RCC 7860 (cell line): ENCODE measurements at places on chromosomes 5 and 9.
A peak's percentile ranks its signal among the peaks of the same experiment; 100 is the strongest.

- DNase-seq = no peak
These were observed 24.2 kb upstream of the ANKRD33B start for GRCh38 chr5:10539687-10539998.

- no peak for DNase-seq
These were observed 9.7 kb downstream of the SLC12A7 start for GRCh38 chr5:1101961-1102713.

- no peak for DNase-seq
These were observed 100.1 kb upstream of the DHFR start for GRCh38 chr5:80754900-80755299.

DNA sequence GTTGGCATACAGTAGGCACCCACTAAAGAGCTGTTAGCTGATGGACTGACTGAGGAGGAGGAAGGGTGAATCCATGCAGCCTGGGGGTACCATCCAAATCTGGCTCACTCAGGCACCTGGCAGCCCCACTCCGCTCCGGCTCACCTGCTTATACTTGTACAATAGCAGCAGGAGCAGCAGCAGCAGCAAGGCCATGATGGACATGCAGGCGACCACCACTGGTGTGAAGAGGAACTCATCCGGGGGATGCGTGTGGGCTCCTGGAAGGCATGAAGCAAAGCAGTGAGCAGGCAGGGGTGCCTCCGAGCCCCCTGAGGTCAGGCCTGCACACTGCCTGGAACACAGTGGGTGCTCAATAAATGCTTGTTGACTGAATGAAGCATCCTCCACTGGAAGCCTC, 18.3 kb downstream of the CSF1R start:
- DNase-seq = no peak

DNA sequence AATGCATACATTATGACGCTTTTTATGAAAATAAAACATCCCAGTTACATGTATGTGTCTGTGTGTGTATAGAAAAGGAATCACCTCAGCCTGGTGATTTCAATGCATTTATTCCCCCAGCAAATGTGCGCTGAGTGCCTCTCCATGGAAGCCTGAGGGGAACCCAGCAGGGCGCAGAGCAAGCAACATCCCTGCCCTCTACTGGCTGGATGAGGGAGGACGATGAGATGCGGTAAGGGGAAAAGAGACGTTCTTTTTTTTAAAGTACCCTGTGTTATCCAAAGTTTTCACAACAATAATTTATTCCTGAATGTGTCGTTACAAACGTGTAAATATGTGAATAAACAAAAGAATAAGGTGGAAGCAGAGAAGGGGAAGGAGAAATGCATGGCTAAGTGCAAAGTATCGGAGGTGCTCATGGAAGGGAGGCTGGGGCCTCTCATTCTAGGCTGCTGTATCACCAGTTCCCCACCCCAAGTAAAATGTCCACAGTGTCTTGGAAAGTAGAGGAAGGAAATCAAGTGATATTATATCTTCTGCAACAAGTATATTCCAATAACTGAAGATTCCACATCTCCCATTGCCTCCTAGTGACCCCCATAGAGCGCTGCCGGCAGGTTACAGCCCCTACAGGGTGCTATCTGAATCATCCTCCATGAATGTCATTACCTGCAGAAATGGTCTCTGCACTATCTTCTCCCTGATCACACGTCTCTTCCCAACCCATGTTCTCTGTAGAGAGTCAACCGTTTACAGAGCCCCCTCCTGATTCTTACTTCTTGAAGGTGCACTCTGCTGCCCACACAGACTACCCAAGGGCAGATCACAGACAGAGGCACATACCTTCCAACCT, 13.0 kb upstream of the ABLIM3 start:
- peak; percentile 11 for DNase-seq

DNA sequence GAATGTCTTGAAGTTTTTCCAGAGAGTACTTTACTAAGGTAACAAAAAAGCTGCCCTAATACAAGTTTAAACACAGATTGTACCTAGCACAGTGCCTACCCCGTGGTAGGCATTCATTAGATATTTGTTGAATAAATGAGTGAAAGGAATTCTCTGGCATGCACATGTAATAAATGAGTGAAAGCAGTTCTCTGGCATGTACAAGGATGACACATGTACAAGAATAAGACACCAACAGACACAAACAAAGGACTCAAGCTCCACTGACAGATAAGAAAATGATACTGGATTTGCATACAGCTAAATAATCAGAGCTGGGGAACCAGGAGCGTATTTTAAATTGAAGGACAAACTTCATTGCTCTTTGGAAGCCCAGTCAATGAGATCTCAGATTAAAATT, 535.8 kb downstream of the EFNA5 start:
- DNase-seq = no peak

DNA sequence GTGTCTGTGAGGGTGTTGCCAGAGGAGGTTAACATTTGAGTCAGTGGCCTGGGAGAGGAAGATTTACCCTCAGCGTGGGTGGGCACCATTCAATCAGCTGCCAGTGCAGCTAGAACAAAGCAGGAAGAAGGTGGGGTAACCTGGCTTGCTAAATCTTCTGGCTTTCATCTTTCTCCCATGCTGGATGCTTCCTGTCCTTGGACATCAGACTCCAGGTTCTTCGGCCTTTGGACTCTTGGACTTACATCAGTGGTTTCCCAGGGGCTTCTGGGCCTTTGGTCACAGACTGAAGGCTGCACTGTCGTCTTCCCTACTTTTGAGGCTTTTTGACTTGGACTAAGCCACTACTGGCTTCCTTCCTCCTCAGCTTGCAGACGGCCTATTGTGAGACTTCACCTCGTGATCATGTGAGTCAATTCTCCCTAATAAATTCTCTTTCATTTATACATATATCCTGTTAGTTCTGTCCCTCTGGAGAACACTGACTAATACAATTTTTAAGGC, 38.1 kb downstream of the PBX3 start:
- no peak for DNase-seq

- DNase-seq = no peak
These were observed 118.1 kb upstream of the LMX1B start for GRCh38 chr9:126495411-126496180.

- no peak for DNase-seq
These were observed 140.2 kb downstream of the NFIB start for GRCh38 chr9:14173713-14174112.

GRCh38 chr9:130407916-130408663, 36.7 kb upstream of the ASS1 start:
- DNase-seq = no peak

GRCh38 chr9:134622896-134623257, 18.7 kb upstream of the COL5A1 start:
- DNase-seq = no peak

DNA sequence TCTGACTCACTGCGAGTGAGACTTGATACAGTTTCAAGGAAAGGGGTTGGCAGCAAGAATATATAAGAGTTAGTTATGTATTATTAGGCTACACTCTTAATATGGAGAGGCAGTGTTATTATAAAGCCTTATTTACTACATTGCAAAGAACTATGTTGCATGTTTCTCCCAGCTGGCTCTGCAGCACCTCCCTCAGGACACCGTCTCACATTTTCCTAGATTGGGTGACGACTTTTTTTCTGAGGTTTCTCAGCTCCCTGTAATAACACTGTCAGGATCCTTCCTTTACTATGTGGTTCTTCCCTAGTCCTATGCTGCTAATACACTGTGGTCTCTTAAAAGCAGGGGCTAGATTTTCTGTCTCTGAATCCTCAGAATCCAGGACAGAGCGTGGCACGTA, 153.7 kb downstream of the INSYN2B start:
- no peak for DNase-seq

DNA sequence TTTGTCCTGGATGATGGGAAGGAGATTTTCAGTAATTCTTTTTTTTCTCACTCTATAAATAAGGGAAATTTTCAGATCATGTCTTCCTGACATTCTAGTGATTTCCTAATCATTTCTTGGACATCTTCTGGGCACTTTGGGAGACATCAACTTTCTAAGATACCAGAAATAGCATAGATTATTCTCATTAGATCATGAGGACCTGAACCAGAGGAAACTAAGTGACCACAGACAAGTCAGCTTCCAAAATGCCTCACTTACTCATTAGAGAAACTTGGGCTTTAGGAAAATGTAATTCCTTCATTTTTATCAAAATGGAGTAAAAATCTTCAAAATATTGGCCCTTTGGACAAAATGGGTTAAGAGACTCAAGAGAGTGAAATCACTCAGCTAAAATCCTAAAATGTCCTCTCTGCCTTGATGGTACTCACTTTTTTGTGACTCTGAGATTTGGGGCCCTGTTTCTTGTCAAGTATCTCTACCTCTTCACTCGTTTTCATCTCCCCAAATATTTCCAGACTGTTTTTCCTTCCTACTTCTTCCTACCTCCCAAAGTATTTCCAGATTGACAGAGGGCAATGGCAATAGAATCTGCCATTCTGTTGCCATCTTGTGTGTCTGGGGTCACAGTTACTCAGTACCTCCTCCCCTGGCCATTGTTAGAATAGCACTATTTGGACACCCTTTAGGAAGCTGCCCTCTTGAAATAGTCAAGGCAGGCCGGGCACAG, 194.5 kb downstream of the NR3C1 start:
- no peak for DNase-seq

DNA sequence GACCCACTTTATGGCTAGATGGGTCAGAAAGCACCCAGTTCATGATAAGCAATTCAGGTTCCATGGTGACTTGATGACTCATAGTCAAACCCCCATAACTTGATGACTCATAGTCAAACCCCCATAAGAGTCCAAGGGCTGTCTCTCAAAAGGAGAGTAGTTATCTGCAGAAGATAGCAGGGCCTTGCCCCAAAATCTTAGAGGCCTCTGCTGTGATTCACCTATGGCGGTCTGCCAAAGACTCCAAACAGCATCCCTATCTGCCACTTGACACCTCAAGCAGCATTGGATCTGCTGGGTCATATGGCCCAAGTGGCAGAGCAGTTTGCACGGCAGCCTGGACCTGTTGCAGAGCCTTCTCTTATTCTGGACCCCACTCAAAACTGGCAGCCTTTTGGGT, 395.2 kb upstream of the KIF2A start:
- DNase-seq = peak; percentile 4

GRCh38 chr9:108885643-108886348, 23.7 kb downstream of the ACTL7A start:
- DNase-seq = peak; percentile 84

DNA sequence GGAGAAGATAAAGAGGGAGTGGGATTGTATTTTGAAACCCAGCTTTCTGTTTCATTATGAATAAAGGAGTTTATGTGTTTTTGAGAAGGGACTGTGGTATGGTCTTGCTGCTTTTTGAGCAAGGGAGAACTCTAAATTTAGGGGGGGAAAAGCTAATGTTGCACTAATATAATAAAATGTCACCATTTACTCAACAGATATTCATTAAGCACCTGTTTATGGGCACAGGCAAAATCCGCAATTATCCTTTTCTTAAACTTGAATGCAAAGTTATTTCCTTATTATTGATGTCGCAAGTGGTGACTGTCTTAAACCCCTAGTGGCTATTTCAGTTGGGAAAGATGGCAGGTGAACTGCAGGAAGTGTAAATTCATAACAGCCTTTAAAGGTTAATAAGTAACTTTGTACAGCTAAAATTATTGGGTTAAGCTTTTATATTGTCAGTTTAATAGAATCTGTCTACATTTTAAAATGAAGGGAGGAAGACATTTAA, 1.5 kb downstream of the CDC42SE2 start:
- DNase-seq = peak; percentile 48

DNA sequence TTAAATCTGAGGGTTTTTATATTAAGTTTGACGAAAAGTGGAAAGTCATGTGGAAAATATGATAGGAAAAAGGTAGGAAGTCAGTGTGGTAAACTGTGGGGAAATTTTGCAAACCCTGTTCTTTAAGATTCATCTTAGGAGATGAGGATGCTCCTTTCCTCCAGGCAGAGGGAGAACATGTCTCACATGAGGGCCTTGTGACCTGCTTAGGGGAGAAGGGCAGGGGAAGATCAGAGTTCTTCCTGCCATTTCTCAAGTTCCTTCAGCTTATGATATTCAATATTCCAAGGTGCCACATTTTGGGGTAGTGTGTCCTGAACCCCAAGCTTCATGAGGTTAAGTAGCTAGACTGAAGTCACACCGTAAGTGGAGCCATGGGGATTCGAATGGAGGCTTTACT, 53.7 kb downstream of the MAPKAP1 start:
- no peak for DNase-seq

GRCh38 chr5:109819878-109820277, 130.2 kb downstream of the MAN2A1 start:
- no peak for DNase-seq

DNA sequence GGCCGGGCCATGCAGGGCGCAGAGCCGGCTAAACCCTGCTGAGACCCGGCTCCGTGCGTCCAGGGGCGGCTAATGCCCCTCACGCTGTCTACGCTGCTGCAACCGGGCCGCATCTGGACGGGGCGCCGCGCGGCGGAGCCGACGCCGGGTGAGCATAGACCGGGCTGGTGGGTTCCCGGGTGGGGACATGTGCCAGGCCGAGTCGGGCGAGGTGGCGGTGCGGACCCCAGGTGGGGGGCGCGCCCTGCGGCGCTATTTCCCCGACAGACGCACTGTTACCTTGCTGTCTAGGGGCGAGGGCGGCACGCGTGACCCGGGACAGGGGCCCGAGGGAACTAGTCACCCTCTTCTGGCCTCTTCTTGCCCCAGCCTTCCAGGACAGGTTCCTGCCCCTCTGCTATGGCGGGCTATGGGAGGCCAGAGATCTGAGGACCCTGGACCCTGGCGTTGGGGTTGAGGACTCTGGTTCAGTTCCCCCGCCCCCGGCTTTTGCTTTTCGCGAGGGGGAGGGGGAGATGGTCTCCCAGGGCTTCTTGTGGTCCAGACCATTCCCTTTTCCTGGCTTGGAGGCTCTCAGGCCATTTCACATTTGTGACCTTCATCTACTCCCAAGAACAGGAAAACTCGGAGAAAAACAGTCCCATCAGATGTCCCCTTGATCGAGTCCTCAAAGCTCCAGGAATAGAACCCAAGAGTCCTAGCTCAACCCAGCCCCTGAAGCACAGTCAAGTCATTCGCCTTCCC, 536 bp downstream of the SLC27A4 start:
- DNase-seq = no peak

DNA sequence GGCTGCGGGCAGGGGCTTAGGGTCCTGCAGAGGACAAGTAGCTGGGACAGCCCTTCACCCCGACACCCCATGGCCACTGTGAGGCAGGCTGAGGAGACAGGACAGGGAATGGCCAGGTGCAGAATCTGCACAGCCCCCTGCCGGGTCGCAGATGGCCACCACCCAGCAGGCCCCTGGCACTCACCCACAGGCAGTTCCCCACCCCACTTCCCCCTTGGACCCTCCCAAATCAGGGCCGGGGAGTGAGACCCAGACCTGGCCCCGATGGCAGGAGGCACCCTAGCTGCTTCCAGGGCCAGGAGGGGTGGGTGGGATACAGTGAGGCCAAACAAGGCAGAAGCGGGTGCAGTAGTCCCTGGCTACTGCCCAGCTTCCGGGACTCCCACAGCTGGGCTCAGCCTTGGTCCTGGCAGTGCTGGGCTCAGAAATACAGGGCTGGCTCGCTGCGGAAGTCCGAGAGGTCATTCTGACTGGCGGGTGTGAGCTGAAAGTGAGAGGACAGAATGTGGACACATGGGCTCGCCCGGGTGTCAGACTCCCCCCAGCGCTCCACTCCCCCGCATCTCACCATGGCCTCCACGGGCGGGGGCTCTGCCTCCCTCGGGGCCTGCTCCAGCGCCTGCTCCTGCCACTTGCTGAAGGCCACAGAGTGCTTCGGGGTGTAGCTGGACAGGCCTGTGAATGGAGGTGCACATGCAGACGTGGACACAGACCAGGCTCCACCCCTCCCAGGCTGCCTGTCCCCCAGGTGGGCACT, 3.4 kb downstream of the SSNA1 start:
- DNase-seq = no peak

- DNase-seq = no peak
These were observed 132.6 kb downstream of the PDZD2 start for GRCh38 chr5:31771500-31771899.

GRCh38 chr5:28391277-28391676, 1352.9 kb upstream of the CDH9 start:
- DNase-seq = no peak

GRCh38 chr5:72572236-72572765, 65.1 kb upstream of the ZNF366 start:
- no peak for DNase-seq
